Naive thymus-derived CD4-positive, alpha-beta T cell (primary cell): ENCODE measurements at places on chromosomes 12 and 14.

- no peak overlapping the region for H3K4me3 ChIP-seq
- peaks cover 4% of the 10 kb centered on the region for H3K4me1 ChIP-seq
- peak; percentile 89 for DNase-seq
- peaks cover 19% of the 10 kb centered on the region for H3K36me3 ChIP-seq
- H3K27me3 ChIP-seq, result no peaks in the 10 kb centered on the region
- no peak overlapping the region for H3K27ac ChIP-seq
Measured at GRCh38 chr14:105351920-105352851, 37.6 kb downstream of the PACS2 start.

GRCh38 chr12:25151476-25151875 is 43.5 kb downstream of the DNAI7 start:
- no peak overlapping the region for H3K4me3 ChIP-seq
- H3K27me3 ChIP-seq, result no peaks in the 10 kb centered on the region
- H3K4me1 ChIP-seq, result no peaks in the 10 kb centered on the region
- no peaks in the 10 kb centered on the region for H3K36me3 ChIP-seq
- H3K27ac ChIP-seq, result no peak overlapping the region
- no peak for DNase-seq

- peaks cover 13% of the 10 kb centered on the region for H3K4me1 ChIP-seq
- no peaks in the 10 kb centered on the region for H3K27me3 ChIP-seq
- peak; percentile 26 for DNase-seq
- H3K36me3 ChIP-seq, result no peaks in the 10 kb centered on the region
- peak overlapping the region; percentile 91 for H3K4me3 ChIP-seq
Measured at GRCh38 chr12:109053382-109054123, 1.2 kb downstream of the USP30 start.

DNA sequence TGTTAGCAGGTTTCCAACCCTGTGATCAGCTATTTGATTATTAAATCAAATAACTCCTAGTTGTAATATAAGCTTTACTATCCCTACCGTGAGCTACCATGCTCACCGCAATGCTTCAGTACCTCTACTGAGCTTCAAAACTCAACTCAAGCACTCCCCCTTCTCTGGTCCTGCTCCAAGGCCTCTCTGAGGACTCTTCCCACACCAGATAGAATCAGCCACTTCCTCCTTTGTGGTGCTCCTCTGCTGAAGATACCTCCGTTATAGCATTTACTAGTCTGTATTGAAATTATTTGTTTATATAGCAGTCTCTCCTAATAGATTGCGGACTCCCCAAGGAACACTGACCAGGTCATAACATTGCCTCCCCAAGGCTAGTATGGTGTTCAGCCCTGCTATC is 17.5 kb downstream of the AREL1 start:
- no peaks in the 10 kb centered on the region for H3K36me3 ChIP-seq
- no peaks in the 10 kb centered on the region for H3K4me1 ChIP-seq

DNA sequence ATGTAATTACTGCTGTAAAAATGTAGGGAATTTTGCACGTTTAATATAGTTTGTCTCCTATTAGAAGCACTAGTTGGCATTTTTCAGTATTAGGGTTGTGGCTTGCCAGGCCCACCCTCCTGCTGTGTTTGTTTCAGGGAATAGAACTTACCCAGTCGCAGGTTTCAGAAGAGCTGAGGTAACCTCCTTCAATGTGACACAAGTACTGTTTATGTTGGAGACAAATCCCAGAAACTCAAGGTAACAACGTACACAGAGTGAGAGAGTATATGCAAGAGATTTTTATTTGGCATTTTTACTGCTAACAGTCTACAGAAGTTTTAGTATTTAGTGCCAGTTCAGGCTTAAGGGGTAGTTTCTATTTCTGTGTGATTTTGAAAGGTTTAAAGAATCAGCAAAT is 284.3 kb downstream of the RAD51B start:
- DNase-seq, result no peak
- H3K4me1 ChIP-seq, result no peaks in the 10 kb centered on the region
- no peak overlapping the region for H3K27ac ChIP-seq
- H3K4me3 ChIP-seq, result no peak overlapping the region
- H3K27me3 ChIP-seq, result no peaks in the 10 kb centered on the region
- no peaks in the 10 kb centered on the region for H3K36me3 ChIP-seq

DNA sequence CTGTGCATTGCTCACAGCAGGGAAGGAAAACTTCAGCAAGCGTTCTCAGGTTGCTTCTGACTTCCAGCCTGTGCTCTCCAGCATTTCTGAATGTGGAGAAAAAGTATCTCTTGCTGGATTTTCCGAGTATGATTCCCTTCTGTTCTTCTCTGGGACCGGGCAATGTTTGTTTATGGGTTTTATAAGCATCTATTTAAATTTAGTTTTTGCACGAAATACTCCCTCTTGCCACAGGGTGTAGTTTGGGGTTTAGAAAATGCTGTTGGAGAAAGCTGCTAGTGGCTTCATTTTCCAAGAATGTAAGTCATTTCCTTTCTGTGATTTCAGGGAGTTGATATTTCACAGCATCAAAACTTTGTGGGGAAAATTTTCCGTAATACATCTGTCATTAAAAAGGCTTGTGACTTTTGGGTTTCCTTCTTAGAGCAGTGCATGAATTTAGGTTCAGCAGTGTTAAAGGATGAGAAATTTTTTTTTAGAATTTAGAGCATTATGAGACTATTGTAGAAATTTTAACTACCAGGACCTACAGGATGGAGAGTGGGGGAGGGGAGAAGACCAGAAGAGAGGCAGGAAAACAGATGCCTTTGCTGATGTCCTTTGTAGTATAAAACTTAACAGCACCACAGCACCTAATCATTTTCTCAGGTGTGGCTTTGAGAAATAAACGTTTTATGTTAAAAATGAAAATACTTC is 1.5 kb downstream of the FRMD6 start:
- DNase-seq, result no peak
- H3K27me3 ChIP-seq, result no peaks in the 10 kb centered on the region
- peaks cover 6% of the 10 kb centered on the region for H3K4me1 ChIP-seq

DNA sequence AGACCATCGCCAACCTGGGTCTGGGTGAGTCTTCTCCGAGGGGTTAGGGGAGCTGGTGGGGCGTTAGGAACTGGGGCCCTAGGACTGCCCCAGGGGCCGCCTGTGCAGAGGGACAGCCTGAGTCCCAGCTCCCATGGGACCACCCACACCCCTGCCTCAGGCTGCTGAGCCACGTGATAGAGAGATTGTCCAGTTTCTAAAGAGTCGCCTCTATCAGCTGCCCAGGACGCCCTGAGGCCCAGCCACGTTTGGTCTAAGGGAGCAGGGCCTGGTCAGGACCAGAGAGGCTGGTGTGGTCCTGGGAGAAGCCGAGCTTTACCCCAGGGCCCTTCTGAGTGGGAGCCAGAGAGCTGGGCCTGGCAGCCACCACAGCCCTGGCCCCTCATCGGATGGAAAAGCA is 107.1 kb downstream of the LGMN start:
- no peak overlapping the region for H3K4me3 ChIP-seq
- H3K36me3 ChIP-seq, result no peaks in the 10 kb centered on the region
- DNase-seq, result no peak

DNA sequence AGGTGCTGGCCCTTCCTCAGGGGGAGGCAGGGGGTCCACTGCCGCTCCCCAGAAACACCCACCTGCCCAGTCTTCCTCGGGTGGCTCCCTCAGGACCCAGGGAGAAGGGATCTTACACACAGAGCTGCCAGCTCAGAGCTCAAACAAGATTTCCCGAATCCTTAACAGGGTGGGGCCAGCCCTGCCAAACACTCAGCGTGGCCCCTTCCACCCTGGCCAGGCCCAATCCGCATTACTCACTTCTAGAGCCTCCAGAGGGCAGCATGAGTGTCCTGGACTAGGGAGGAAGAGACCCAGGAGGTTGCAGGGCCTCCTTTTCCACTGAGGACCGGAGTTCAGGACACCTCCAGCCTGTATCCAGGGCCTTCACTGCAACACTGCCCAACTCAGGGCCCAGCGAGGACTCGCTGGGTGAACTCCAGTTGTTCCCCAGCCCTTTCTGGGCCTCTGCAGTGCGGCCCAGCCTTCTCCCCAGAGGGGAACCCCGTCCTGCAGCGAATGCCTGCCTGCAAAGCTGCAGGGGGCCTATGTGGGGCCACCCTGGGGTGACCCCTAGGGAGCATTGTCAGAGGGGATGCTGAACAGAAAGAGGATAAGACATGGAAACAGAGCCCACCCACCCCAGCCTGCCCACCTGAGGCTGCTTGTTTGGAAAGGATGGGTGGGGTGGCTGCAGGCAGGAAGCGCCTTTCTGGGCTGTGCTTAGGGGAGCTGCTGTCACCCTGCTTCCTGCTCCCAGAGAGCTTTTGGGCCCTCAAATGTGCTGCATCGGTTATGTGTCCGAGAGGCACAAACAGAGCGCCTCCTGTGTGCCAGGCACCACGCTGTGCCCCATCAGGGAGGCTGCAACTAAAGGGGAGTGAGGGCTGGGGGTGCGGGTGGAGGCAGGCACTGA is 43.8 kb downstream of the CCNK start:
- H3K27ac ChIP-seq, result peak overlapping the region; percentile 66
- H3K4me1 ChIP-seq, result peaks cover 23% of the 10 kb centered on the region
- DNase-seq, result peak; percentile 43
- no peaks in the 10 kb centered on the region for H3K27me3 ChIP-seq

- H3K27ac ChIP-seq, result no peak overlapping the region
- no peak overlapping the region for H3K4me3 ChIP-seq
- peaks cover 8% of the 10 kb centered on the region for H3K36me3 ChIP-seq
- no peaks in the 10 kb centered on the region for H3K27me3 ChIP-seq
- H3K4me1 ChIP-seq, result no peaks in the 10 kb centered on the region
Measured at GRCh38 chr12:28258998-28259397, 68.7 kb downstream of the CCDC91 start.

GRCh38 chr12:109092497-109093021 is 713 bp downstream of the ALKBH2 start:
- H3K27me3 ChIP-seq, result no peaks in the 10 kb centered on the region
- peak overlapping the region; percentile 76 for H3K27ac ChIP-seq
- DNase-seq, result no peak
- peaks cover 18% of the 10 kb centered on the region for H3K4me1 ChIP-seq
- peak overlapping the region; percentile 62 for H3K4me3 ChIP-seq
- peaks cover 34% of the 10 kb centered on the region for H3K36me3 ChIP-seq

DNA sequence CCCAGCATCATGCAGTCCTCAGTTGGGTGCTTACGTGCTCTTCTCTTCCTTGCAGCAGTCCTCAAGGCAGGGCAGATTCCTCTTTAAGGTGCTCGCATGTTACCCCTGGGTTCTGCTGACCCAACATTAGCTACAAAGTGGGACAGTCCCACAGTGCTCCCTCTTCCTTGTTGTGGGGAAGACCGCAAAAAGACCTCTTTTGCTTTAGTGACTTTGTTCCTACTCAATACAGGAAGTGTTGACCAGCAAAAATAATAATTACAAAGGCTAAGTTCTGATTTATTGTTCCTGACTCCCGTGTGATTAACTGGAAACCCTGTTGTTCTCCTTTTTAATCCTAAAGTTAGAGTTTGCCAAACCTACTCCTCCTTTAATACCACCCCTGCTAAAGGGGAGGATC is 13.7 kb downstream of the PIGH start:
- no peaks in the 10 kb centered on the region for H3K27me3 ChIP-seq
- H3K4me3 ChIP-seq, result no peak overlapping the region
- no peak overlapping the region for H3K27ac ChIP-seq
- H3K4me1 ChIP-seq, result no peaks in the 10 kb centered on the region
- no peak for DNase-seq
- H3K36me3 ChIP-seq, result peaks cover 31% of the 10 kb centered on the region

DNA sequence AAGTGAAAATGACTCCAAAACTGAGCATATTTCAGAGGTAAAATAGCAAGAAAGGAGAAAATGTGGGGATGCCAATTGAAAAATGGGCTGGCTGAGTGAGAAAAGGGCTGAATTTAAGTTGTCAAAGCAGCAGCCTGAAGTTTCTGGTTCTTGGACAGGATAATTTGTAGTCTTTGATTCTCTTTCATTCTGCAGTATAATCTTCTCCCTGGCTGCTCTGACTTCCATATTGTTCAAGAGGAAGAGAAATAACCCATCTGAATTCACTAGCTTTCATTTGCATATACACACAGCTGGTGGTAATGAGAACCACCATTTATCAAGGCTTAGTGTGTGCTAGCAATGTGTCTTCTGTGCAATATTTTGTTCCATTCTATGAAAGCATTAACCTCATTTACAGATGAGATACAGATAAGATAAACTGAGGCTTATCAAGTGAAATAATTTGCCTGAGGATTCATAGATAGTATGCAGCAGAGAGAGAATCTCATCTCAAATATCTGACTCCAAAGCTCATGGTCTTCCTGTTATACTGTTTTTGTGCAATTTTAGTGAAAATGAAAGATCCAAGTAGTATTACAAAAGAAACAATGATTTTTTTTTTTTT is 184.2 kb downstream of the TMTC2 start:
- no peaks in the 10 kb centered on the region for H3K4me1 ChIP-seq

GRCh38 chr12:91505006-91505405 is 322.4 kb upstream of the DCN start:
- no peaks in the 10 kb centered on the region for H3K36me3 ChIP-seq
- DNase-seq, result no peak
- H3K4me3 ChIP-seq, result no peak overlapping the region
- H3K4me1 ChIP-seq, result no peaks in the 10 kb centered on the region

DNA sequence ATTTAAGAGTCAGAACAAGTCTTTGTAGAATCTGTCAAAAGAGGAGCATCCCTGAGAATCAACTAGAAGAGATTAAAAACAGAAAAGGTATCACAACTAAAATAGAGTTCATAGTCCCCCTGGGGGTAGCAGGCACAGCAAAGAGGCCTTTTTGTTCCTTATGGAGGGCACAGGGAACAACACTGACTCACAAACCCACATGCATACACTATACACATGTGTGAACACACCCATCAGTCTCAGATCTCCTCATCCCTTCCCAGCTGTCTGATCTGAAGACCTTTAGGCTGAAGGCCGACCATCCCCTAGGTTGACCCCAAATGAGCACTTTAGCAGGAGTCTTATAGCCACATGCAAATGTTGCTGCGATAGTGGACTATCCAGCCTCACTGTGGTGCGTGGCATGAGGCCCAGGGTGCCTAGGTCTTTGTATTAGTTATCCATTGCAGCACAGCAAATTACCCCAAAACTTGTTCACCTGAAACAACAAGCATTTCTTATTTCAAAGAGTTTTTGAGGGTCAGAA is 236.7 kb upstream of the EGLN3 start:
- no peak overlapping the region for H3K27ac ChIP-seq
- H3K27me3 ChIP-seq, result no peaks in the 10 kb centered on the region
- DNase-seq, result no peak

GRCh38 chr12:113159937-113160336 is 10.4 kb downstream of the CFAP73 start:
- no peak overlapping the region for H3K4me3 ChIP-seq
- no peak overlapping the region for H3K27ac ChIP-seq

DNA sequence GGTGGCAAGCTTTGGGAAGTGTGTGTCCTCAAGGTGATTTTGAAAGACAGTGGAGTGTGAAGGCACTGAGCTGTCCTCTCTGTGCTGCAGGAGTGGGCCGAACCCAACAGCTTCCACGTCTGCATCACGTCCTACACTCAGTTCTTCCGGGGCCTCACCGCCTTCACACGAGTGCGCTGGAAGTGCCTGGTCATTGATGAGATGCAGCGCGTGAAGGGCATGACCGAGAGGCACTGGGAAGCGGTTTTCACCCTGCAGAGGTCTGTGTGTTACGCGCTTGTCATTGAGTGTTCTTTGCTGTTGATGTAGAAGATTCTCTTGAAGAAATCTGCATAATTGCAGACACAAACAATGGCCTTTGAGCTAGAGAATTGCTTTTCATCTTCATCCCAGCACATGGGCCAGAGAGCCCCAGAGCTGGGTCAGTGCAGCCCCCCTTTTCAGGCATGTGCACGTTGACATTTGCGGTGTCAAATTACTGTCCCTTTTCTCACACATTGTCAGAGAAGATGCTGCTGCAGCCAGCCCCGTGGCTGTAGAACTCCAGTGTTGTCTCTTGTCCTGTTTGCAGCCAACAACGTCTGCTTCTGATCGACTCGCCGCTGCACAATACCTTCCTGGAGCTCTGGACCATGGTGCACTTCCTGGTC is 63.3 kb downstream of the EP400 start:
- peaks cover 10% of the 10 kb centered on the region for H3K36me3 ChIP-seq
- no peak overlapping the region for H3K27ac ChIP-seq
- no peak overlapping the region for H3K4me3 ChIP-seq
- no peaks in the 10 kb centered on the region for H3K27me3 ChIP-seq
- no peaks in the 10 kb centered on the region for H3K4me1 ChIP-seq
- DNase-seq, result no peak
